ENCODE measurements at places on chromosomes 6 and 20. TPM values are rescaled to one million over a fixed set of nuclear protein-coding genes. Genes with fewer than 3 reads are reported as not detected.
A peak's percentile ranks its signal among the peaks of the same experiment; 100 is the strongest.

DNA sequence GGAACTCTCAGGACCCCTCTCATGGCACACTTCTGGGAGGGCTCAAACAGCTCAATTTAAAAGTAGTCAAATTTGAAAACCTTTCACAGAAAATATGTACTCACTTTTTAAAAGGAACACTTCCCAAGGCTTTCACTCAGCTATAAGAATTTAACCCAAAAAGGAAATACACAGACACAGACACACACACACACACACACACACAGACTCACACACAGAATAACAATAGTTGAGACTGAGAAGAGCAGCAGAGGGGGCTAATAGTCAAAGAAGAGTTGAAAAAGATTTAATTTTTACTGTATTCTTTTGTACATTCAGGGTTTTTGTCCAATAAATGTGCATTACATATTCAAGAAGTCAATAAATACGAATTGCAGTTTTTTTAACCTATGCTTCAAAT, 211.4 kb downstream of the HACE1 start:
- peak; percentile 56 for DNase-seq

Gene RAET1L
- not detected for total RNA-seq

DNA sequence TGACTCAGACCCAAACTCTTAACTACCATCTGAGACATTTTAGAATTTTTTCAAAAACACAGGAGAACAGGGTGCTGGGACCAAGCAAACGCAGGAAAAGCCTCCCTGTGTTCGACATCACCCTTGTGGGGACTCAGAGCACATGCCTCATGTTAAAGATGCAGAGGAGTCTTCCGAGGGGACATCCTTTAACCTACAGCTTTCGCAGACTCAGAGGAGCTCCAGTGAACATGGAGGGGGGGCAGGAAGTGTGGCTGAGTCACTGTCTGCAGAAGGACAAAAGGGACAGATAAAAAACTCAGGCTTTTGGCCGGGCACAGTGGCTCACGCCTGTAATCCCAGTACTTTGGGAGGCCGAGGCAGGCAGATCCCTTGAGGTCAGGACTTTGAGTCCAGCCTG, 15.1 kb downstream of the BMP7 start:
- no peak for DNase-seq

GRCh38 chr20:61307686-61308476, 55.8 kb downstream of the CDH4 start:
- DNase-seq: no peak

GRCh38 chr6:140663094-140663493, 1288.6 kb upstream of the CITED2 start:
- no peak for DNase-seq

DNA sequence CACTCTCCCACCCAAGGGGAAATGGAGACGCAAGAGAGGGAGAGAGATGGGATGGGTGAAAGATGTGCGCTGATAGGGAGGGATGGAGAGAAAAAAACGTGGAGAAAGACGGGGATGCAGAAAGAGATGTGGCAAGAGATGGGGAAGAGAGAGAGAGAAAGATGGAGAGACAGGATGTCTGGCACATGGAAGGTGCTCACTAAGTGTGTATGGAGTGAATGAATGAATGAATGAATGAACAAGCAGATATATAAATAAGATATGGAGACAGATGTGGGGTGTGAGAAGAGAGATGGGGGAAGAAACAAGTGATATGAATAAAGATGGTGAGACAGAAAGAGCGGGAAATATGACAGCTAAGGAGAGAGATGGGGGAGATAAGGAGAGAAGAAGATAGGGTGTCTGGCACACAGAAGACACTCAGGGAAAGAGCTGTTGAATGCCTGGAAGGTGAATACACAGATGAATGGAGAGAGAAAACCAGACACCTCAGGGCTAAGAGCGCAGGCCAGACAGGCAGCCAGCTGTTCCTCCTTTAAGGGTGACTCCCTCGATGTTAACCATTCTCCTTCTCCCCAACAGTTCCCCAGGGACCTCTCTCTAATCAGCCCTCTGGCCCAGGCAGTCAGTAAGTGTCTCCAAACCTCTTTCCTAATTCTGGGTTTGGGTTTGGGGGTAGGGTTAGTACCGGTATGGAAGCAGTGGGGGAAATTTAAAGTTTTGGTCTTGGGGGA, 754 bp downstream of the TNF start:
- no peak for DNase-seq

GRCh38 chr6:127855542-127856159, 45.2 kb downstream of the THEMIS start:
- DNase-seq: peak; percentile 56

DNA sequence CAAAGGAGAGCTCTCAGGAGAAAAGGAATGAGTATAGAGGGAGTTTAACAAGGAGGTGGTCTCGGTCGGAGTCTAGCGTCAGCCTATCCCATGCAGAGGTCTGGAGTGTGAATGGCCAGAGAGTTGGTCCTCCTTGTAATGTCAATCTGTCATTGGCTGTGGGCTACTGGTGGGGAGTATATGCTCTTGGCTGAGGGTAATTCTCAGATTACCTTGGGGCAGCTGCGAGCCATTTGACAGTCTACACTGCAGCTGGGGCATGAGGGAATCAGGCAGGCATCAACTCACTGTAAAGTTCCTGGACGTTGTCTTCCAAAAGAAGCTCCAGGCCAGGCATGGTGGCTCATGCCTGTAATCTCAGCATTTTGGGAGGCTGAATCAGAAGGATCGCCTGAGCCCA, 48.1 kb downstream of the EBF4 start:
- DNase-seq: no peak

DNA sequence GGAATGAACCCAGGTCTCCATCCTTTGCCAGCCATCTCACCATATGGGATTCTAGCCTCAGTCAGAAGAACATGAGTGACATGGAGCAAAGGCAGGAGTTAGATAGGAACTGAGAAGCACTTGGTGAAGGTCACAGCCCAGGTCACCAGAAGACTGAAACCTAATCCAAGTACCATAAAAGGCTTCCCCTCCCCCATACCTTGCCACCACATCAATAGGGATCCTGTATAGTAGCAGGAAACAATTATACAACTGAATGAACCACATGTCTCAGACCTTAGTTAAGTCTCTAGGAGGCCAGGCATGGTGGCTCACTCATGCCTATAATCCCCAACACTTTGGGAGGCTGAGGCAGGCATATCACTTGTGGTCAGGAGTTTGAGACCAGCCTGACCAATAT, 49.6 kb downstream of the KIZ start:
- DNase-seq: no peak

DNA sequence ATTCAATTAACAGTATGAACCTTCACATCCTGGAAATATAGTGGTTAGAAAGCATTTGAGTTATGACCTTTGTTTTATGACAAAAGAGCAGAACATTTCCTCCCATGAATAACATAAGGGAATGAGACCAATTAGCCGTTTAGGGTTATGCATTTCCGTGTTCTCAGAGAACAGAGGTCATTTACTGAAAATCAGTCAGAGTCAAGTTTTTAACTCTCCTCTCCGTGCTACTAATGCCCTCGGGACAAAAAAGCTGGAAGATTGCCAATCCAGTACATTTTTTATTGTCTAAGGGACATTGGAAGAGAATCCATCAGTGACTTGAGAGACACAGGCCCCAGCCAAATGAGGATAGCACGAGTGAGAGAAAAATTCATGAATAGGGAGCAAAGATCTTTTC, 632.7 kb downstream of the RFPL4B start:
- peak; percentile 82 for DNase-seq

Gene TRERF1
- 0.17 TPM for total RNA-seq
